ENCODE measurements at places on chromosomes 7 and 10.

GRCh38 chr7:67984326-67984725 lies 987.7 kb downstream of the TYW1 start:
- no peak for DNase-seq

DNA sequence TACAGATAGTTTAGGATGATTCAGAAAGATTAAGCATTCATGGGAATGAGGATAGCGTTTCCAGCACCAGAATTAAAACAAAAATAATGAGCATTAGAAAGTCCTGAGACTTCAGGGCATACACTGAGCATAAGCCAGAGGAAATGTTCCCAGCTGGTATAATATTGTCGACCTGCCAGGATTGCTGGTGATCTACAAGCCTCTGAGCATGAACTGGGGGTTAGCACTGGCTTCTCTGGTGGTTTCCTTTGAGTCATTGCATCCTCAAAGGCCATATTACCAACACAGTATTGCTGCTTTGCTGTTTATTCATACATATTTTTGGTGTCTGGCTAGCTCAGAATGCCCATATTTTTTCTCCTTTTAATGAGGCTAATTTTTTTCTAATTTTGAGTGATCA lies 10.7 kb upstream of the ATRNL1 start:
- DNase-seq = no peak

- DNase-seq = no peak
Observed at GRCh38 chr10:75397496-75398199, 3.9 kb downstream of the ZNF503 start.

- no peak for DNase-seq
Observed at GRCh38 chr7:37391791-37392672, 56.6 kb downstream of the ELMO1 start.

DNA sequence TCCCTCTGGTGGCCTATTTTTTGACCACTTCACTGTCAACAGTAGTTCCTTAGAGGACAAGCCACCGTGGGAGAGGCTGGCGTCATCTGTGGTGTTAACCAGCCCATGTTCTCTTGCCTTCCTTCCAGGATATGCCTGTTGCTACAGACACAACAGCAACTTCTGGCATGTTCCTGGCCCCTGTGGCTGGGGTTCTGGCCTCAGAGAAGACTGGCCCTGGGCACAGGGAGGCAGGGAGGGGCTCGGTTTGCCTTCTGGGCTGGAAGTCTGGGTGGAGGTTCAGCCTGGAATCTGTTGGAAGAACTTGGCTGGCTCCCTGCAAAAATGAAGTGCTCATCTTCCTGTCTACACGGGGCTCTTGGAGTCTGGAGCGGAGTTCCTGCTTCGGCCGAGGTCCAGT lies 25.7 kb downstream of the GOLGA7B start:
- DNase-seq = no peak

DNA sequence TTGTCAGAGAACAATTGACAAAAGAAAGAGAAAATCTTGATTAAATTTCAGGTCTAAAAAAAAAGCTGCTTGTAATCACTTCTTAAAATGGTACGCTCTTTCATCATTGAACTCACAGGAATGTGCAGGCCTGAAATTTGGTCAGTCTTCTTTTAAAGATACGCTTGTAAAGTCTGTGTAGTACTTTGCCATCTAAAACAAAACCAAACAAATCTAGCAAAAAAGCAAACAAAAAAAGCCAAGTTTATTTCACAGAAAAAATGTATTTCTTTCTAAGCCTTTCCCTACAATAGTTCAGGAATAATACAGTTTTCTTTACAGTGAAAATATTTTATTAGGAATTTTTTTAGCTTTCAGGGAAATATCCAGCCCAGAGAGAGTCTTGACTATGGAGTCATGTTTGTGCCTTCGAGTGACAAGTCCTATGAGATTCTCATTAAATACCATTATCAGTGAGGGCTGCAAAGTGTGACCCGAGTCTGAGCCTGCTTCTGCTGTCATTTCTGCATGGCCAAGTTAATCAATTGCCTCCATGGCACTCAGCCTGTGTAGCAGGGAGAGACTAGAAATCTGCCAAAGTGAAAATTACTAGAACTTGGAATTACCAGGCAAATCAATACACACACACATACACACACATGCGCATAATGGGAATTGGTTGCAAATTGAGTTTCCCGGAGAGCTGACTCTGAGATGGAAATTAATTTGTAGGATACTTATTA lies 172.6 kb downstream of the OTUD1 start:
- DNase-seq = no peak

GRCh38 chr7:36127075-36127740 lies 25.8 kb upstream of the EEPD1 start:
- no peak for DNase-seq

DNA sequence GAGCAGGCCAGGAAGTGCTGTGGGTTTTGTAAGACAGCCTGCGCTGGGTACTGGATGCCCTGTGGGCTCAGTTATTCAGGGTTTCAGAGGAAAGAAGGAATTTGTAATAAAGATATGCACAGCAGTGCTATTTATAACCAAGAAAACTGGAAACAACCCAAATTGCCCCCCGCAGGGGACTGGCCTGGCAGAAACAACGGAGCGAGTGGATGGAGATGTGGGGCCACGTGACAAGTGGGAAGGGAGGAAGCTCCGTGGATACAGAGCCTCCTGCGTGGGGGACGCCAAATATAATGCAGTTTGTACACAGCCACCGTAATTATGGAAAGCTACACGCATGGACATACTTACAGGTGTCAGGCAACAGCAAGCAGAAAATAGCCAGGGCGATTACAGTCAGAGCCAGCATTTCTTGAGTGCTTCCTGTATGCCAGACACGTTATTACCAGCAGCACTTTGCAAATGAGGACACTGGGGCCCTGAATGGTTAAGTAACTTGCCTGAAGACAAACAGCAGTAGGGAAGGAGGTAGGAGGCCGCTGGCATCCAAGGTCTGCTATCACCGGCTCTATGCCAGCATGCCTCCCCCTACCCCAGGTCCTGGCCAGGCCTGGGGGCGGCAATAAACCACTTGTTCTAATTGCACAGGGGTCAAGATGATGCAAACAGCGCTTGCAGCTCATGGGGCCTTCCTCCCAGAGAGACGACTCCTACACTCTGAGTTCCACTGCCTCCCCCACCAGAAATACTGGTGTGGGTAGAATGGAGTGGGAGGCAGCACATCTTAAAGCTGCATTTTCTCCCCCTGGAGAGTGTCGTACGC lies 8.7 kb upstream of the CAMK2B start:
- no peak for DNase-seq

GRCh38 chr7:94338921-94339371 lies 55.7 kb upstream of the COL1A2 start:
- no peak for DNase-seq

DNA sequence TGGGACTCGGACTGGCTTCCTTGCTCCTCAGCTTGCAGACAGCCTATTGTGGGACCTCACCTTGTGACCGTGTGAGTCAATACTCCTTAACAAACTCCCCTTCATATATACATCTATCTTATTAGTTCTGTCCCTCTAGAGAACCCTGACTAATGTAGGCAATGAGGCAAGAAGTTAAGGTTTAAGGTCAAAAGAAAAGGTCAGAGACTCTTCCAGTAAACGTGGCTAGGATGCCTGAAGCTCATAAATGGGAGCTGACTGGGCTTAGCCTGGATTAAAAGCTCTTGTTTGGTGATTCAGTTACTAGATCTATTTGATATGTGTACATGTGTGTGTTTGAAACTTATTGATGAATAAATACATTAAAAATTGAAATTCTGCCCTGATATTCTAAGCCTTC lies 10.6 kb upstream of the GPR141 start:
- DNase-seq = no peak

GRCh38 chr10:99930731-99931550 lies 78.8 kb downstream of the DNMBP start:
- DNase-seq = no peak
